GM18507 (cell line): ENCODE measurements at places on chromosomes 6 and 20.

DNA sequence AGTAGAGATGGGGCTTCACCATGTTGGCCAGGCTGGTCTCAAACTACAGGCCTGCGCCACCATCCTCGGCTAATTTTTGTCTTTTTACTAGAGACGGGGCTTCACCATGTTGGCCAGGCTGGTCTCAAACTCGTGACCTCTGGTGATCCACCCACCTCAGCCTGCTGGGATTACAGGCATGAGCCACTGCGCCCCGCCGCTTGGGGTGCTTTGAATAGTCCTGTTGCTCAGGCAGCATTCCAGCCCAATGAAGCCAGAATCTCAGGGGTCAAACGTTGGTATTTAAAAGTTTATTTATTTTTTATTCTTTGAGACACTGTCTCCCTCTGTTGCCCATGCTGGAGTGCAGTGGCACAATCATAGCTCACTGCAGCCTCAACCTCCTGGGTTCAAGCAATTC is 11.3 kb downstream of the MOCS3 start:
- DNase-seq: no peak

GRCh38 chr6:63805808-63806572 is 170.4 kb downstream of the PHF3 start:
- no peak for DNase-seq

DNA sequence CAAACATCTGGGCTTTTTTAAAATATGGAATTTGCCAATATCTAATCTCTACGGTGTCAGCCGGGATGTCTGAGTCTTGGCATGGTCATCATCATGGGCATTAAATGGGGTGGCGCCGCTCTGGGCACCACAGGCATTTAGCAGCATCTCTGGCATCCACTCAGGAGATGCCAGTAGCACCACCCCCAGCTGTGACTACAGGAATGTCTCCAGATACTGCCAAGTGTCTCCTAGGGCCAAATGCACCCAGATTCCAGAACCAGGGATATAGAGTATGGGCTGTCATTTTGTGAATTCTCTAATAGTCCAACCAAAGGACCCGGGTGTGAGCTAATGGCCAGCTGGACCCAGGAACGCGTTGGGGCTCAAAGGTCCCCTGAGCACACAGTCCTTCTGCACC is 361.0 kb downstream of the TAF4 start:
- no peak for DNase-seq

DNA sequence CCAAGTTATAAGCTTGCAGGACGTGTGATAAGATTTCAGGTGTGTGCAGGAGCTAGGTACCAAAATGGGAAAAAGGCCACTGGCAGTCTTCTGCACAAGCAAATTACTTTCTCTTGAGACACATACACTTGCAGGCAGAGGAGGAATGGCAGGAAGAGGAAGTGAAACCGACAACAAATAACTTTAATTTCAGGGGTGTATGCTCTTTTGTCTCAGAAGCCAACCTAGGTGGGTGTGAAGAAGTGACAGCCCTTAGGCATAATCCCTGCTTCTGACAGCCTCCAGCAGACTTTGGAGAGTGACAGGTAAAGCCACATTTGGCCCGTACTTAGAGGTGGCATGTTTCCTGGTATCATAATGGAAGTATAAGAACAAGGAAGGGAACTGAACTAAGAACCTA is 118.8 kb upstream of the TRAF3IP2 start:
- DNase-seq: no peak

DNA sequence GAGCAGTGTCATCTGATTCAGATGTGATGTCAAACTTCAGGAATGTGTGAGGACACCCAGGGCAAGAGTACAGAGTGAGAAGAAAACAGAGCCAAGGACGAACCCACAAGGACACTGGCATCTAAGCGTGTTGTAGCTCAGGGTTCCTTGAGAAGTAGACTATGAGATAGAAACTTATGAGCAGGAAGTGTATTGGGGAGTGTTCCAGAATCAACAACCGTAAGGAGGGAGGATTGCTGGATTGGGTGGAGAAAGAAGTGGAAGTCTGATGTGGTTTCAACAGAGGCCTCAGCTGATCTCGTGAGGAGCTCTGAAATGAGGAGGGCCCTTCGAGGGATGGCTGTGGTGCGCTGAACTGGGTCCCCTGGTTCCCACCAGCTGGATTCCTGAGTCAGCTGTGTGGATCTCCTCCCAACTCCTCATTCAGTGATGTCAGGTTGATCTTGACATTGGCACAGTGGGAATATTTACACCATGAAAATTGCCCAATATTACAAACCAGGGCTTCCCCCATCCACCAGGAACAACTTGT is 25.7 kb upstream of the IGF2R start:
- DNase-seq: no peak

GRCh38 chr20:846894-847278 is 13.4 kb downstream of the FAM110A start:
- peak; percentile 35 for DNase-seq

GRCh38 chr20:6038256-6038655 is 15.6 kb downstream of the LRRN4 start:
- DNase-seq: no peak

DNA sequence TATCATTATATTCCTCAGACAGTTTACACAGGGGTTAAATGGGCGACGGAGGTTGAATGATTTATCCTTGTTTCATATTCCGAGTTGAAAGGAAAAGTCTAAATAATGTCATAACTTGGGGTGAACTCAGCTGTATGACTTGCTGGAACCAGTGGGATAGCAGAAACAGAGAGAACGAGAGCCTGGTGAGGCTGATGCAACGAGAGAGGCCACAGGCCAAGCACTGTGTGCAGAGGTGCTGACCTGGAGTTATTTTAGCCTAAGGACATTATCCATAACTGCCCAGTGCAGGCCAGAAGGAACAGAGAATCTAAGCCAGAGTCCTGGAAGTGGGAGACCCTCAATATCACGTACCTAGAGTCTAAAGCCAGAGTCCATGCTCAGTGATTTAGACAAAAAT is 394.9 kb downstream of the MAFB start:
- no peak for DNase-seq
